ENCODE measurements at places on chromosomes 2 and 18.

DNA sequence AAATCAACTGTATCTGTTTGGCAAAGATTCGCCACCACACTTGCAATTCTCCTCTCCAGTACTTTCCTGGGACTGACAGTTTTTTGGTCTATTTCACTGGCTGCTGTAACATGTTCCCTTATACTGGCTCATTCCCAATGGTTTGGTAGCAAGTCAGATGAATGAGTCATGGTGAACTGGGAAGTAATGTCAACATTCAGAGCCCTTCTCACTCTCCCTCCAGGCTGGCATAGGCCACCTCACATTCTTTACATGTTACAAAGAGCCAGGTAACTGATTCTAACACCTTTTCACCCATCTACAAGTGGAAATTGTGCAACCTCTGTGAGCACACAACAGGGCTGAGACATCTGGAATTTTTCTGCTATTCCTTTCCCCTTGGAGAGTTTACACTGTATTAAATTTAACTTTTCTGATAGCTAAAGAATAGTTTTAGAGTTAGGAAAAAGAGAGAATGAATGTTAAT is 111.3 kb upstream of the TLK1 start:
- DNase-seq = no peak

- DNase-seq = no peak
Observed at GRCh38 chr2:98713332-98714015, 17.5 kb downstream of the MGAT4A start.

DNA sequence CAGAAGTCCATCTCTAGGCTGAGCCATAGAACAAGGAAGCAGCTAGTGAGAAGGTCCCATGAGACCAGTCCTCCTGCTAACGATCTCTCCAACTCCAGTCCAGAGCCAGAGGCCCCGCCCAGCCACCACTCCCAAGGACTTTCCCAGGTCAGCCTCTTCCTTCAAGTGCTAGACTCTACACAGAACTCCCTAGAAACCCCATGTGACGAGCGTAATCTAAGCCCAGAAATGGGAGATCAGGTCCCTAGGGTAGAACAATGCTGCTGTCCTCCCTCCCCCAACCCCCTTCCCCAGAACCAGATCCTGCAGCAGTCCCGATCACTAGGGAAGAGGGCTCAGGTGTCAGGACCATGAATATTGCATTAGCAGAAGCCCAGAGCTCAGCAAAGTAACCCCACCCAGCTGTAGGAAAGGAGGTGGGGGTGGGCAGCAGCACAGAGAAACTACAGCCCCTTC is 6.9 kb downstream of the DCTN1 start:
- no peak for DNase-seq

DNA sequence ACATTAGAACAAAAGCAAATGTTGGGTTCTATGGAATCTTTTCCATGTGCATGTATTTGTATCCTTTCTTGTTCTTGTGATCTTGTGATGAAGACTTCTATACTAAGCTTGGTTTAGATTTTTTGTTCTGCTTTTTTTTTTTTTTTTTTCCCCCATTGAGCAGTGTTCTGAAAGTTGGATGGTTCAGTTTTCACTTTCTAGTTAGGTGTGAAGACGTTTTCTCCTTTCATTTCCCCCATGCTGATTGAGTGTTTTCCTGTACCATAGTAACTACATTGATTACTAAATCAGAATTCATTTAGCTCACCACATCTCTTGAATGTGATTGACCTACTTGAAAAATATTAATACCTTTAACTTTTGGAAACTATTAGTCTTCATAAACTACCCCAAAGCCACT is 34.1 kb downstream of the NOP58 start:
- DNase-seq = no peak

Data from hematopoietic multipotent progenitor cell treated with erythropoietin and hydrocortisone succinate and interleukin-3 and kit ligand, for 6 days (in vitro differentiated cells).